Umbilical cord (tissue), 2 donors: ENCODE measurements at places on chromosomes 2 and 18.

- DNase-seq, result peak; percentile 53
Measured at GRCh38 chr2:24421668-24422067, 61.3 kb upstream of the ITSN2 start.

GRCh38 chr2:134704173-134704572, 14.6 kb downstream of the TMEM163 start:
- DNase-seq, result no peak

- no peak for DNase-seq
Measured at GRCh38 chr18:27250471-27250870, 65.4 kb upstream of the CHST9 start.

- DNase-seq, result peak; percentile 84
Measured at GRCh38 chr18:46946656-46947282, 29.4 kb downstream of the KATNAL2 start.

DNA sequence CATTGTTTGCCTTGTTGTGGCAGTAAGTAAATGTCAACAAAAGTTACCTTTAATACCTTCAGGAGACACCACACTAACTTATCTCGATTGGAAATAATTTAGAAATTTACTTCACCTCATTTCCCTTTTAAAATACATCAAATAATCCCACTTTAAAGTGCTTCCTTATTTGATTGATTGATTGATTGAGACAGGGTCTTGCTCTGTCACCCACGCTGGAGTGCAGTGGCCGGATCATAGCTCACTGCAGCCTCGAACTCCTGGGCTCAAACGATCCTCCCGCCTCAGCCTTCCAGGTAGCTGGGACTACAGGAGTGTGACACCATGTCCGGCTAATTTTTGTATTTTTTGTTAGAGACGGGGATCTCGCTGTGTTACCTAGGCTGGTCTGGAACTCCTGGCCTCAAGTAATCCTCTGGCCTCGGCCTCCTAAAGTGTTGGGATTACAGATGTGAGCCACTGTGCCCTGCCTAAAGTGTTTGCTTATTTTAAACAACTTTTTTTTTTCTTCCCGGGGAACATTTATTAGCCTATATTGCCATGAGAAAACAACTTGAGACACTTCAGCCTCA, 12.0 kb upstream of the PAX3 start:
- DNase-seq, result no peak

GRCh38 chr2:71619230-71619741, 165.9 kb downstream of the DYSF start:
- no peak for DNase-seq

GRCh38 chr18:7987284-7987976, 420.3 kb downstream of the PTPRM start:
- no peak for DNase-seq

GRCh38 chr2:39492095-39492590, 55.1 kb upstream of the MAP4K3 start:
- DNase-seq, result no peak

GRCh38 chr2:222709191-222709891, 37.9 kb downstream of the MOGAT1 start:
- peak; percentile 84 for DNase-seq

DNA sequence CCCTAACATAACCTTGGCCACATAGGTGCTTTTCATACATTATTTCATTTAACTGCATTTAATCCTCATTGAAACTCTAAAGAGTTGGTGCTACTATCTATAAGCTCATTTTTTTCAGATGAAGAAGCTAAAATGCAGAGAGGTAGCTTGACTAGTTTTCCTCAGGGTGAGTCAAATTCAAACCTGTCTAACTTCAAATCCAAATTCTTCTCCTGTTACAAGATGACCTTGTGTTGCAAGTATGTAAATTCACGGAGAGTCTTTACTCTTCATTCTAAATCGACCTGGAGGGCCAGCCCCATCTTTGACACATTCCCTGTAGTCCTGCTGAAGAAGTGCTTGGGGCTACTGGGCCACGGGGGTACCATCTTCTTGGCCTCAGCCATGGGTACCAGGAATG, 8.2 kb upstream of the SETBP1 start:
- peak; percentile 38 for DNase-seq

- peak; percentile 2 for DNase-seq
Measured at GRCh38 chr2:60806988-60807681, 51.1 kb downstream of the PAPOLG start.

GRCh38 chr2:44974064-44974715, 32.7 kb downstream of the SIX3 start:
- no peak for DNase-seq

- no peak for DNase-seq
Measured at GRCh38 chr2:9678544-9678943, 47.7 kb upstream of the YWHAQ start.

DNA sequence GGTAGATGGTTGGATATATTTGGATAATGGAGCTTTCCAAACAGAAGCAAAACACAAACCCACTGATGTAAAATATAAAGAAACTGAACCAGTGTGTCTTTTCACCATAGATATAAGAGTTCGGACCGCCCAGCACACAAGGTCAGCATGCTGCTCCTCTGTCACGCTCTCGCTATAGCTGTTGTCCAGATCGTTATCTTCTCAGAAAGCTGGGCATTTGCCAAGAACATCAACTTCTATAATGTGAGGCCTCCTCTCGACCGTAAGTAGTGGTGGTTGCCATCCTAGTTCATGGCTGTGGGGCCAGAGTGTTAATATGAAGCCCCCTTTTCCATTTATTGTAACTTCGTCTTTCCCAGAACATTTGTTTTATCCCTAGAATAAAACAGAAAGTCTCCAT, 125.2 kb upstream of the LYPD6 start:
- no peak for DNase-seq

GRCh38 chr2:20612925-20613916, 37.7 kb downstream of the HS1BP3 start:
- no peak for DNase-seq

- DNase-seq, result peak; percentile 59
Measured at GRCh38 chr2:224412141-224413015, 10.5 kb upstream of the FAM124B start.

DNA sequence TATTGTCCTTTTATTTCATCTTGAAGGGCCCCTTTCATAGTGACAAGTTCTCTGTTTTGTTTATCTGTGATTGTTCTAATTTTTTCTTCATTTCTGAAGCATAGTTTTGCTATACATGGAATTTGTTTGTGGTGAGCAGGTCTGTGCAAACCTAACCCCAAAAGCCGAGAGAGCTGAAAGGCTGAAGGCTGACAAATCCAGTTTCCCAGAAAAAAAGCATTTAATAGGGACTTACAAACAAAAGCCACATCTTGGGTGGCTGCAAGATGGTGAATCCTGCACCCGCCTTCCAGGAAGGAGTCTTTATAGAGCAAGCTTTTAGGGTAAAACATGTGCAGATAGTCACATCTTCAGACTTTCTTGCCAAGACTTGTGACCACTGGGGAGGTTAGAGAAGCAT, 473.4 kb upstream of the TRIB2 start:
- DNase-seq, result no peak

DNA sequence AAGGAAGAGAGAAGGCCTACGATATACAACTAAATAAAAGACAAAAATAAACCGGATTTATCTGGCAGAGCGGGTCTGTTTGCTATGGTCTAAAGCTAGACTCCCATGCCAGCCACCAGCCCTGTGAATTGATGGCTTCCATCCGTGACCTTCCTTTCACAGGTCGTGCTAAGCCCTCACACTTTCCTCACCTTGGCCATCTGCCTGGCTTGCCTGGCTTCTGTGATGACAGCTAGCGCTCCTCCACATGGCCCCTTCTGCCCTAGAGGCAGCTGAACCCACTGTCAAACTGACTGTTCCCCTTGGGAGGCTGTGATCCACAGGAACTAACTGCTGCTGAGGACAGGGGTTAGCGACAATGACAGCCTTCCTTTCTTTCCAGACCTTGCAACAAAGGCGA, 32.5 kb downstream of the GAREM1 start:
- no peak for DNase-seq
